ENCODE measurements at places on chromosomes 1 and 21.

GRCh38 chr21:38668541-38668940 is 137.2 kb upstream of the ETS2 start:
- DNase-seq, result no peak

DNA sequence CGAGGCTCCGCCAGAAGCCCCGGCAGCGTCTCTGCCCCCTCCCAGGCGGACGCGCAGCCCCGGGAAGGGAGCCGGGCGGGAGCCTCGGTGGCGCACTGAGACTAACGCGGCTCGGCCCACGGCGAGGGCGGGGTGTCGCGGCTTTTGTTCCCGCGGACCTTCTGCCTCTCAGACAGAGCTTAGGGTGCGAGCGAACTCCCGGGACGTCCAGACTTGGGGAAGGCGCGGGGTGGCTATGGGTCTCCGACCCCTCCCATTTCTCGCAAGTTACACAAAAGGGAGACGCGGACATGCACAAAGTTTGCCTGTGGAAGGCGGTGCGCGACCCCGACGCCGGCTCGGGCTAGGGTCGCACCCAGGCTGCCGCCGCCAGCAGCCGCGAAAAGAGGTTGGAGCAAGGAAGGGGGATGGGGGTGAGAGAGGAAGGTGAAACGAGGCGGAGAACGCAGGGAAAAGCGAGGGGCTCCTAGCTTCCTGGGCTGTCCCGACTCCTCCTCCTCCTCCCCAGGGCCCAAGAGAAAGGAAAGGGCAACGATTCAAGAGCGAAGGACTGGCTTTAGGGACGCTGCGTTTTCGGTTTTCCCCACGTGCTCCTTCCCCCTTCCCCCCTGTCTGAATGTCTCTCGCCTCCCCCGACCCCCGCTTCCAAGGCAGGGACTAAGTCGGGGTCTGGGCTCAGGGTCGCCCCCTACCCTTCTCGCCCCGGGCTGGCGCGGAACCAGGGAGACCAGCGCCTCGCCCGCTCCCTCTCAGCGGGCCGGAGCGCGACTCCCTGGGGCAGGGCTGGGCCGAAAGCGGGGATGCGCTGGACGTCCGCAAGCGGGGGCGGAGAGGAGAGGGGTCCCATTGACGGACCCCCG is 729 bp downstream of the APP start:
- DNase-seq, result peak; percentile 43

DNA sequence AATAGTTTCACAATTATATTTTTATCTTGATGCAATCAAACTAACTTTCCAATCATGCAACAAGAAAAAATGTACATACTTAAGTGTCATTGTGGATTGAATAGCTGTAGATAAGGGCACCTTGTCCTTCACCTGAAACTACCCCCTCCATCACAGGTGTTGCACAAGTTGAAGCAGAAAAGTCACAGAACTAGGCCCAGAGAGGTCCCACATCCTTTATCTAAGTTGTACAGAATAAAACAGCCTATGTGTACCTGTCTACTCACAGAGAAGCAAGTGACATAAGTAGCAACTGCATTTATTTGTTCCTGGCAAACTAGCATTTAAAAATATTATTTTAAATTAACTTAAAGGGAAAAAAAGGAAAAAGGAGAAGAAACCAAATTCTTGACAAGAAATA is 256.8 kb downstream of the FAF1 start:
- DNase-seq, result no peak

DNA sequence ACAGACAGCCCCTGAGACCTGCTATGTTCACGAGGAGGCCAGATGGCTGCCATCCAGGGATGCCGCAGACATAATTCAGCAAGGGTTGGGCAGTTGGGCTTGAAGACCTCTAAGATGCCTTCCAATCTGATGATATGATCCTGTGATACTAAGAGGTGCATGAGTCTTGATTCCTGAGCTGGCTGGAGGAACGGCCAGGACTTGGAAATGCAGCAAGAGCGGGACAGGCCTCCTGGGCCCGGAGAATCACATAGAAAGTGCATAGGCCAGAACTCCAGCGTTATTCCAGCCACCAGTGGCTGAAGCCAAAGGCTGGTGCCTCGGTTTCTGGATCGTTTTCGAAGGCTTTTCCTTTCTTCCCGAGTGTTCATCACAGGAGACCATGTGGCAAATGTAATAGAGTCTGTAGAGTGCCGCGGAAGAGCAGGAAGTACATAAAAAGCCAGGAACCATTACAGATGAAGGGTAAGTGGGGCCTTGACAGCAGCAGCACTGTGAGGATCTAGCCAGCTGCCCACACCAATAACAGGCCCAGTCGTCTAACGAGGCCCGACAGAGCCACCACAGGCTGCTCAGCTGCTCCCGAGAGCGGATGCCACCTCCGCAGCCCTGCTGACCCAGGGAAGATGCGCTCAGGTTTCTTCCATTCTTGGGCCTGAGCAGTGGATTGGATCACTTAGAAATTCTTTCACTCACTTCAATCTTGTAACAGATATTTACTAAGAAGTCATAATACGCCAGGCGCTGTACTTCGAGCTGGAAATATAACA is 14.0 kb upstream of the LHX4 start:
- no peak for DNase-seq

GRCh38 chr1:155070158-155070621 is 6.7 kb downstream of the EFNA4 start:
- DNase-seq, result no peak

GRCh38 chr1:18651713-18652112 is 21.1 kb downstream of the PAX7 start:
- DNase-seq, result no peak

DNA sequence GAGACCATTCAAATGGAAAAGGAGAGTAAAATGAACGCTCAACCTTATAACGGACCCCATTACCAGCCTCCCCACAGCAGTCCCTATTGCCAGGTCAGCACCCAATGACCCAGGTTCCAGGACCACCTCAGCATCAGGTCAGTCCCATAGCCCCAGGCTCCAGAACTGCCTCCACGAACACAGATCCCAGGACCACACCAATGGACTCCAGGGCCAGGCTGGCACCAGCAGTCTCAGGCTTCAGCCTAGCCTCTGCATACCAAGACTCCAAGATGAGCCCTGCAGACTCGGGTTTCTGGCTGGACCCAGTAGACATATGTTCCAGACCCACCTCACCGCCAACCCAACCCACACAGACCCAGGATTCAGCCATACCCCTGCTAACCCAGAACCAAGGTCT is 625.0 kb upstream of the RGS18 start:
- DNase-seq, result no peak

DNA sequence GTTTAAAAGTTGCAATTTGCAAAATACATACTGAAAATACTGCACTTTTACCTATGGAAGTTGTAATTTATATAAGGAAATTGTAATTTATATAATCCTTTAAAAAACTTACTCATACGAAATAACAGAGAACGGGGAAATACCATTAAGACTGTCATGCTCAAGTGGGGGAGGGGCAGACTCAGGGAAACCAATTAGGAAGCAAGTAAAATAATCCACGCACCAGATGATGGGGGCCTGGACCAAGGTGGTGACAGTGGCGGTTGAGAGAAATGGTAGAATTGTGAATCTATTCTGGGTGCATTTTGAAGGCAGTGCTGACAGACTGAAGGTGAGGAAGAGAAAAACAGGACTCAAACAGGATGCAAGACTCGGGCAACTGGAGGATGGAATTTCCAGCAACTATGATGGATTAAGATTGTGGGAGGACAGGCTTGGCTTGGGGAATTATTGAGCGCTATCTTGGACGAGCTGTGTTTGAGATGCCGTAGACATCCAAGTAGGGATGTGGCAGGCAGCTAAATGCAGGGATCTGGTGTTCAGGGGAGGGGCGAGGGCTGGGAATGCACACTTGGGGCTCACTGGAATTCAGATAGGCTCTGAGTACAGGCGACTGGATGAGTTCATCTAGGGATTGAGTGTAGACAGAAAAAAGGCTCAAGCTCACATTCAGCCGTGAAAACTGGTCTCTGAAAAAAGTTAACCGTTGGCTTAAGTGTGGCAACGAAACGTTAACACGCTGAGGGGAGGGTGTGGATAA is 977 bp downstream of the LCA5L start:
- DNase-seq, result no peak

- no peak for DNase-seq
Measured at GRCh38 chr1:61776091-61776490, 33.8 kb downstream of the PATJ start.

GRCh38 chr21:9008636-9009035 is 1512.7 kb upstream of the TPTE start:
- no peak for DNase-seq

- DNase-seq, result peak; percentile 53
Measured at GRCh38 chr1:230087717-230088105, 20.7 kb downstream of the GALNT2 start.

GRCh38 chr21:33801424-33802405 is 113.9 kb downstream of the ATP5PO start:
- DNase-seq, result no peak

- no peak for DNase-seq
Measured at GRCh38 chr1:165325460-165326203, 30.9 kb downstream of the LMX1A start.

- no peak for DNase-seq
Measured at GRCh38 chr21:41769111-41769510, 2.3 kb upstream of the RIPK4 start.

DNA sequence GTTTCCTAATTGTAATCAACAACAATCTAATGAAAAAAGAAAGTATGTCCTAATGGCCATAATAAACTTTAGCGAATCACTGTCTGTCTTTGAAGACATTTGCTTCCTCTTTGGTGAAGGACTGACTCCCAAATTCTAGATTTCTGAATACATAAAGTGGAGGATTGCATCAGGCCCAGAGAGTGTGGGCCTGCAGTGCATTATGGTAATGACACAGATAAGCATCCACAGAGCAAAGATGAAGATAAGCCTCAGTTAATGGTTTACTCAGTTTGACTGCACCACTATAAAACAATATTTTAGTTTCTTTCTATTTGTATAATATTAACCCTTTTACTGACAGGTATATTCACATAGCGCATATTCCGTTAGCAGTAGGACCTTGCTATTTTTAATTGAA is 365.5 kb downstream of the KCTD3 start:
- no peak for DNase-seq

- no peak for DNase-seq
Measured at GRCh38 chr21:34536820-34537219, 24.8 kb upstream of the KCNE1 start.

GRCh38 chr1:196376630-196377328 is 231.5 kb downstream of the KCNT2 start:
- peak; percentile 41 for DNase-seq

DNA sequence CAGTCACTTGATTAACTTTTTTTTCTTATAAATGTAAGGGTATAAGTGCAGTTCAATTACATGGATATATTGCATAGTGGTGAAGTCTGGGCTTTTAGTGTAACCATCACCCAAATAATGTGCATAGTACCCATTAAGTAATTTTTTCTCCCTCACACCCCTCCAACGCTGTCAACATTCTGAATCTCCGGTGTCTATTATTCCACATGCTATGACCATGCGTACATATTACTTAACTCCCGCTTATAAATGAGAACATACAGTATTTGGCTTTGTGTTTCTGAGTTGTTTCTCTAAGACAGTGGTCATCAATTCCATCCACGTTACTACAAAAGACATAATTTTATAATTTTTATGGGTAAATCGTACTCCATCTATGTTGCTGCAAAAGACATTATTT is 1191.1 kb downstream of the NCAM2 start:
- DNase-seq, result no peak

DNA sequence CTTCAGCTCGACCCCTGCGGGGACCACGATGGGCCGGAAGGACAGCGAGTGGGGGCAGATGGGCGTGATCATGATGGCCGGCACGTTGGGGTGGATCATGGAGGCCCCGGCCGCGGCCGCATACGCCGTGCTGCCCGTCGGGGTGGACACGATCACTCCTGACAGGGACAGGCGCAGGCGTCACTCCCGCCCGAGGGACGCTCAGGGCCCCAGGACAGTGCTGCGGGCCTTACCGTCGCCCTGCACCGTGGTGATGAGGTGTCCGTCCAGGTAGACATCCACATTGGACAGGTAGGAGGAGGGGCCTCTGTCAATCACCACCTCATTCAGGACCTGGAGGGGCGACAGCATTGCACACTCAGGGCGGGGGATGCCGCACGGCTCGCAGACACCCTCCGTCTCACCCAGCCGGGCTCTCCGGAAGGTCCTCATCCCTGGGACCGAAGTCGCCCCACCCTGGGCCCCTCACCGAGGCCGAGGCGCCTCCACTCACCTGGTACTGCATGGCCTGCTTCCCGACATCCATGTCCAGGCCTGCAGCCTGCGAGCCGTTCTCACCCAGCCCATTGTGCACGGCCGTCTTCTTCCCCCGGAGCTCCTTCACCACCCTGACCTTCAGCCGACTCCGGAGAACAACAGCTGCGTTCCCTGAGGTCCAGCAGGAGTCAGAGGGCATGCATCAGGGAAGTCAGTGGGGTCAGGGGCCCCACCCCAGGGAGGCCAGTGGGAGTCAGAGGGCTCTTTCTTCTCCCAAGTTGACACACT is 24.0 kb downstream of the NADK start:
- no peak for DNase-seq

- no peak for DNase-seq
Measured at GRCh38 chr1:16720351-16721223, 19.7 kb upstream of the RNU1-4 start.

DNA sequence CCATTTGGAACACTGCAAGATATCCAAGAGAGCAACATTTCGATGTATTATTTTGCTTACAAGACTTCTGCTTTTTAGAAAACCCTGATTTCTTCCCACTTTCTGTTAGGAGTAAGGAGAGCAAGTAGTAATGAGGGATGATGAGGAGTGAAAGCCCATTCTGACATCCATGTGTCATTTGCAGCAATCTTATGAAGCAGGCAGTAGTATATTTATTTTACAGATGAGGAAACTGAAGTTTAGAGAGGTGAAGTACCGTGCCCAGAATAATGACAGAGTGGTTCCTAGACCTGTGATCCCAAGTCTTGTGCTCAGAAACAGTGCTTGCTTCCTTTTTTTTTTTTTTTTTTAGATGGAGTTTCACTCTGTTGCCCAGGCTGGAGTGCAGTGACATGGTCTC is 7.1 kb upstream of the ZSCAN20 start:
- DNase-seq, result peak; percentile 30

DNA sequence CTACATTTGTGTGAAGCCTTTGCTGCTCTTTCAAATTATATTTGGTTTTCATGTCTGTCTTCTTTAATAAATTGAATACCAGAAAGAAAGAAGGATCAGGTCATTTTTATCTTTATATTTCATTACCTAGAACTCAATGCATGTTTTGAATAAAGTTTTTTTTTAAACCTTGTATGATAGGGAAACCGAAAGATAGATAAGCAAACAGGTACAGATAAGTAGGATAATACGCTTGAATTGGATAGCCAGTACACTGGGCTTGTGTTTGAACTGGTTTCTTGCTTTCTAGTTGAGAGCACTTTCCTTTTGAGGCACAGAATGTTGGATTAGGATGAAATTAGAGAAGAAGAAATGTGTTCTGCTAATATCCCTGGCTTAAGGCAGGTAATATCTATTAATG is 46.9 kb downstream of the PKN2 start:
- DNase-seq, result no peak

DNA sequence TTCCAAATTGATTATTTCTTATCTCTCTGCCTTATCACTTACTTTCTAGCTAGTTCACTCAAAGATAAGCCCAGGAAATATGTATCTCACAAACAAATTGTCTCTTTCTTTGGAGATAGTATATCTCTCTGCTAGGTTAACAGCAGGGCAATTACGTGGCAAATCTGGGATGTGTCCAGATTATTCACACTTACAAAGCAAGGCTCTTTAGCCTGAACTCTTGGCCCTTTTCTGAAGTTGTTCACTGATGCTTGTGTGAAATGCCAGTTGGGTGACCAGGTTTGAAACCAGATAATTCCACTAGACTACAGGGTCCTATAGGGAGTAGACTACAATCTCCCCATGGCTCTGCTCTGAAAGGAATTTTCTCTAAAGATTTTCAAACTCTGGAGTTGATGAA is 30.8 kb upstream of the FAM78B start:
- no peak for DNase-seq
